ENCODE measurements at places on chromosomes 2 and 18.

DNA sequence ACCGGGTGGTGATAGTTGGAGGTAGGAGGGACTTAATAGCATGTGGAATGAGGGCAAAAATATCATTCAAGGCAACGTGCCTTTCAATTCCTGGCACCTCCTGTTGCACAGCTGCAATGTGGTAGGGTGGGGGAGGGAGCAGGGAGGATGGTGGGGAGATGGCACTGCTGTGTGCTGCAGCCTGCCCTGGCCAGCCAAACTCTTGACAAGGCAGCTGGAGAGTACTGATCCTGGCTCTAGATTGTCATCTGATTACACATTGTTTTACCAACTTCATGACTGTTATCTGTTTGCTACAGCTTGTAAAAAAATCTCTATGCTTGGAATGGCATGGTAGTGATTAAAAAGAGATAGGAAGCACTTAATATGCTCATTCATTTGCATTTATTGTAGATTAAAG lies 47.7 kb downstream of the PLCL1 start:
- DNase-seq: no peak

DNA sequence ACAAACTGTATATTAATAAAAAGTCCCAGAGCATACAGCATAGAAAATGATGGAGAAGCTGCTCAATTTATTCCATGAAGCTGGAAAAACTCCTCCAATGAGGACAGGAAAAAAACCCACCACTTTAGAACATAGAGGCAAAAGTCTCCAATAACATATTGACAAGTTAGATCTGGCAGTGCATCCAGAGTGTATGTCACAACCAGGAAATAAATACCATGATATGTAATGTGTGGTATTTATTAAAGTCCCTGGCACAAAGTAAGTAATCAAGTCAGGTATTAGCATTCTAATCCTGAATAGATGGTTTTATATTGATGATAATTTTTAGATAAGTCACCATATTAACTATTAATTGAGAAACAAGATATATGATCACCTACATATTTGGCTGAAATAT lies 427.3 kb upstream of the HS6ST1 start:
- DNase-seq: no peak

DNA sequence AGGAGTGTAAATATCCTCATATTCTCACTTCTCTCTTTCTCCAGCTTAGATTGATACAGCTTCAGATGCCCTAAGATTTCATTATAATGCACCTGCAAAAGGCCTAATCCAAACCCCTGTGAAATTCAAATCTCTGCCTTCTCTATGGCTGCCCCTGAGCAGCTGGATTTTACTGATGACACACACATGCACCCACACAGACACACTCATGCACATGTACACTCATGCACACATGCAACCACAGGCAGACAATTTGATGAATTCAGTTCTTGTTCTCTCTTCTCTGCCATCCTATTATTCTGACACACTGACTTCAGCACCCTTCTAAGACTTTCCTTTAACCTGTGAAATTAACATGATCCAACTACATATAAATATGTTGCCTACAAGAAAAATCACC lies 563.2 kb downstream of the RNF144A start:
- no peak for DNase-seq

- DNase-seq: no peak
Observed at GRCh38 chr2:74439373-74439772, 2.4 kb downstream of the RTKN start.

DNA sequence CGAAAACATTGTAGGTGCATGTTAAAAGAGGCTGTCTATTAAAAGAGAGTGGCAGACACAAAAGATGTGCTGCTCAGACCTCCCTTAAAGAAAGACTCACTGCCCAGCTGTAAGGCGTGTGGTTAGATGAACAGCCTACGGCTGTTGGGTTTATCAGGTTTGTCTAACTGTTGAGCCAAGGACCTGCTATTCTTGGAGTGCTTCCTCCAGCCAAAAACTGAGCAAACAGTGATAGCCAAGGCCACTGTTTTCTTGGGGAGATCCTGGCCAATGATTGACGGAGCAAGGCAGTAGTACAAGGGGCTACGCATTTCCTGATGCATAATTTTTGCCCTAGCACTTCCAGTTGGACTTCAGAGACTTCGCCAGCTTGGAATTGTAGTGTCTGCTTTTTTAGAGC lies 1.4 kb upstream of the RAB3GAP1 start:
- no peak for DNase-seq

DNA sequence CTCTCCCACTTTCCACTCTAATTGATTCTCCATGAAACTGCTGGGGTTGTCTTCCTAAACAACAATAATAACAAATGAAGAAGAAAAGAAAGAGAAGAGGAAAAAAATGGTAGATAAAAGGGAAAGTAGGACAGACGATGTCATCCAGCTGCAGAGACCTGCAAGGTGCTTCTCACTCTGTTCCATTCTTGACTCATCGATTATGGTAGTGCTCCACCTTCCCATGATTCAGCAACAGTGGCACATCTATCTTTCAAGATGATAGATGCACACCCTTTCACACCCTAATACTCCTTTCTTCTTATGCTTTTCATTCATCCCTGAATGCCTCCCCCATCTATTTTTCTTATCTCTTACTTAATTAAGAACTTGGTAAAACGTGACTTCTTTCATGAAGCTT lies 610.2 kb downstream of the NR4A2 start:
- no peak for DNase-seq

DNA sequence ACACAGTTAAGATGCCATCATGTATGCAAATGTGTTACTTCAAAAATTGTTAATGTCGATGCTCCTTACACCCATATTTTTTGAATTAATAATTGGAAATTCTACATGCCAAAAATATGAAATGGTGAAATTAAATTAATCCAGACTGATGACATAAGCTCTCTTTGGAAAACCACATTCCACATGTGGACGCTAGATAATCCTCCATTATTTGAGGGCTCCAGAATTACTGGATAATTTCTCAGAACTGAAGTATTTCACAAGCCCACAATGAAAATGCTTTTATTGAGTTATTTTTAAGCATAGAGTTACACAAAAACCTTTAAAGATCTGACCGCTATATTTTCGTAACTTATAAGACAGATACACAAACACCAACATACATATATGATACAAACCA lies 47.8 kb downstream of the FARSB start:
- no peak for DNase-seq

DNA sequence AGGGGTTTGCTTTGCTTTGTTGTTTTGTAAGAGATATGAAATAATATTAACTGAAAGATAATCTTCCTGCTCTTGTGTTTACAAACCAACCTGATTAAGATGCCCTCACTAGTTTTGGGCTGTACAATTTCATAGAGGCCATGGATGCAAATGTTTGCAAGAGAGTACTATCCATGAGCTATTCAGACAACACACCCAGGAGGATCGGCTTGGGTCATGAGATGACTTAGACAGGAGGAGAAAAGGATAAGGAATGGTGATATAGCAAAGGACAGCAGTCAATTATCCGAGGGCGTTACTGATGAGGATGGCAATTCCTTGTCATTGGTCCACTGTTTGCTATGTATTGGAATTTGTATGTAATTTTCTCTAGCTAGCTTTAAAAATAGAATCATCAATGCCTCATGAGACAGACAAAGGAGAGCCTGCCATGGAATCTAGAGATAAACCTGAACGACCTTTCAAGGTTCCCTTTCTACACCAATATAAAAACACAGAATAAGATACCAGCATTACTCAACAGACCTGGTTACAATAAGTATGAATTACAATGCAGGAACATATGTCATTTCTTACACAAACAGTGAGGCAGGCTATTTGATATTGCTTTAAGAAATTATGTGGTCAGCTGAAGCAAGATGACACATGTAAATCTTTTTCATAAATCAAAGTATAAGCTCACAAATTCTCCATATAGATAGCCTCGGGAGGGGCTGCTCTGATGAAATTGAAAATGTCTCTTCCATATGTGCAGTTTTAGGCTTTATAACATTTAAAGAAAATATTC lies 54.4 kb upstream of the SOS1 start:
- DNase-seq: no peak

DNA sequence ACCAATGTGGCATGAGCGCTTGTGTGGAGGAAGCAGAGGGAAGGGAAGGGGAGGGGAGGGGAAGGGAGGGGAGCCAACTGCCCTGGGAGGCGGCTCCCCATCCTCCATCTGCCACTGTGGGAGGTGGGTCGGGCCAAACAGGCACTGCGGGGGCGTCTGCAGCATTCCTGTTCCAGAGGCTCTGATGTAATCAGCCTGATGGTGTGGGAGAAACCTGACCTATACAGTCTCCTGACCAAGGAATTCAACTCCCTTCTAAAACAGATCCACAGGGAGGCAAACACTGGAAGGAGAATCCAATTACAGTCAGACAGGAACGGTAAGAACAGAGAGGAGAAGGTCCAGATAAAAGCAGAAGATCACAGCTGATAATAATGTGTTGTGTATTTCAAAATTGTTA lies 88.8 kb downstream of the CD8B2 start:
- DNase-seq: peak; percentile 41

Measured in left ventricle myocardium inferior (tissue), 1 donor.